ENCODE measurements at places on chromosomes 11 and 22.

DNA sequence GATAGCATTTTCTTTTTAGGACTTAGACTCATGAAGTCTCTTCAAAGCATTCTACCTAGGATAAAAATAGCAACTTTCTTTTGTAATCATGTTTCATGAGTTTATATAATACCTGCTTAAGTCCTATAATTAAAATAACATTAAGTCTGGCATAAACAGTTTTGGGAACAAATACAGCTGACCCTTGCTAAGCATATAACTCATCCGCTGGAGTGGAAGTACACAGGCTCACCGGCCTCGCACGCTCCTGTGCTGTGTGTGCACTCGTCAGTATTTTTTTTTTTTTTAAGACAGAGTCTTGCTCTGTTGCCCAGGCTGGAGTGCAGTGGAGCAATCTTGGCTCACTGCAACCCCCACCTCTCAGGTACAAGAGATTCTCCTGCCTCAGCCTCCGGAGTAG, 221.8 kb downstream of the ADAMTS15 start:
- DNase-seq, result no peak

- DNase-seq, result no peak
Observed at GRCh38 chr11:85898456-85898855, 43.3 kb downstream of the CCDC83 start.

DNA sequence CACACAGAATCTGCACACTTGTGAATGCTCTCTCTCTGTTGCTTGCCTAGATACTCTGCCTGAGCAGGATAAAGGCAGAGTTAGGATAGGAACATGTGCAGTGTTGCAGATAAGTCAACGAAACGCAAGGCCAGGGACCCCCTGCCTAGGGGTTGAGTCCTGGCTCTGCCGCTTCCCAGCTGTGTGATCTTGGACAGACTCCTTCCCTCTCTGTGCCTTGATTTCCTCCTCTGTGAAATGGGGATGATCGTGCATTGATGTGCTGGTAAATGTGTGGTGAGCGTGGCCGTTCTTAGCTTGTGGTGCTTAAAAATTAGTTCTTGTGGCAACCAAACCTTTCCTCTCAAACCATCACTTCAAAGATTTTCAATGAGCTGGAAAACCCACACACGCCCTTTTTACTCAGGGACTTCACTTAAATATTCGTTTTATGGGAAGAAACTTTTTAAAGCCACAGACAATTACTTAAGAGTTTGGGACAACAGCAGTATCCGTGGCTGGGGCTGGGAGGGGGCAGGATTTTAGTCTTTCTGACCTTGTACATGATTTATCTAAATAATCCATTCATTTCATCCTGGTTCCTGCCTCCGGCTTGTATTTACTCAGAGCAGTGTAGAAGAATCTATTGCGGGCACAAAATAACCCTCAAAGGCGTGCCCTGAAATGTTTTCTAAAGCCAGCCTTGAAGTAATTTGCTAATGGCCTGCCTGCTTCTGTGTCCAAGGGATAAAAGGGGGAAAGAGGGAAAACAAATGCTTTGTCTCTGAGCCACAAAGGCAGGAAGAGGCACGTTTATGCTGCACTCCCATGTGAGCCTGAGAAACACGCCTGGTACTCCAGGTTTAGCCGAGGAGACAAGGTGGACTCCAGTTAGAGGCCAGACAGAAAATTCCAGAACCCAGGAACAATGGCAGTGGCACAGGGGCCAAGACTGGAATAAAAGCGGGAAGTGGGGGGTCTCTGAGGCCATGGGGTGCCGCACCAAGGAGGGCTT, 85.0 kb upstream of the CRYBB3 start:
- DNase-seq, result no peak

GRCh38 chr11:1652026-1652425, 22.5 kb downstream of the KRTAP5-5 start:
- DNase-seq, result no peak

GRCh38 chr11:57407010-57407920, 16.8 kb upstream of the PRG2 start:
- no peak for DNase-seq

- no peak for DNase-seq
Observed at GRCh38 chr11:78037056-78037455, 14.0 kb upstream of the KCTD14 start.

GRCh38 chr22:42887523-42888507, 30.7 kb upstream of the ARFGAP3 start:
- DNase-seq, result no peak

- DNase-seq, result no peak
Observed at GRCh38 chr11:88105951-88106350, 69.3 kb downstream of the RAB38 start.

- DNase-seq, result no peak
Observed at GRCh38 chr11:59767225-59767611, 12.0 kb downstream of the STX3 start.

- DNase-seq, result no peak
Observed at GRCh38 chr11:1509626-1510255, 23.2 kb upstream of the MOB2 start.

GRCh38 chr22:35457729-35458546, 58.0 kb downstream of the MCM5 start:
- no peak for DNase-seq

GRCh38 chr11:31824879-31825837, 14.0 kb upstream of the PAX6 start:
- DNase-seq, result no peak

DNA sequence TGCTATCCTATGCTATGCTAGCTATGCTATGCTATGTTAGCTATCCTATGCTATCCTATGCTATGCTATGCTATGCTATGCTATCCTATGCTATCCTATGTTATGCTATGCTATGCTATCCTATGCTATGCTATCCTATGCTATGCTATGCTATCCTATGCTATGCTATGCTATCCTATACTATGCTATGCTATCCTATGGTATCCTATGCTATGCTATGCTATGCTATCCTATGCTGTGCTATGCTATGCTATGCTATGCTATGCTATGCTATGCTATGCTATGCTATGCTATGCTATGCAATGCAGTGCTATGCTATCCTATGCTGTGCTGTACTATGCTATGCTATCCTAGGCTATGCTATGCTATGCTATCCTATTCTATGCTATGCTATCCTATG, 8.6 kb upstream of the MS4A1 start:
- DNase-seq, result no peak

- no peak for DNase-seq
Observed at GRCh38 chr22:24153353-24153752, 27.9 kb upstream of the SUSD2 start.

DNA sequence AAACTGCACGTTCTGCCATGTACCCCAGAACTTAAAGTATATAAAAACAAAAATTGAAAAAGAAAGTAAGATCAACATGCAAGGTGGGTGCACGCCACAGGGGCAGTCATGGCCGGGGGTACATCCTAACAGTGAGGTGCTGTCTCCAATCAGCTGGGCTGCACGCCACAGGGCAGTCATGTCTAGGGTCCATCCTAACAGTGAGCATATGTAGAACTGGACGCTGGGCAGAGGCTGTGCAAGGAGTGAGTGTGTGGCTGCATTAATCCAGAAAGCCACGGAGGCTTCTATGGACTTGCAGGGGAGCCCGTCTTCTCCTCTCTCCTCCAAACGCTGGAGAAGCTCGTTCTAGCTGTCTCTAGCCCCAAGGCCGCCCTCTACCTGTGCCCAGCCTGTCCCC, 1105.0 kb downstream of the BRD1 start:
- no peak for DNase-seq

- peak; percentile 39 for DNase-seq
Observed at GRCh38 chr22:22848364-22848866, 39.2 kb upstream of the IGLL5 start.

- DNase-seq, result no peak
Observed at GRCh38 chr11:19059833-19060232, 684 bp downstream of the MRGPRX2 start.

- no peak for DNase-seq
Observed at GRCh38 chr11:115418626-115419025, 85.6 kb downstream of the CADM1 start.

DNA sequence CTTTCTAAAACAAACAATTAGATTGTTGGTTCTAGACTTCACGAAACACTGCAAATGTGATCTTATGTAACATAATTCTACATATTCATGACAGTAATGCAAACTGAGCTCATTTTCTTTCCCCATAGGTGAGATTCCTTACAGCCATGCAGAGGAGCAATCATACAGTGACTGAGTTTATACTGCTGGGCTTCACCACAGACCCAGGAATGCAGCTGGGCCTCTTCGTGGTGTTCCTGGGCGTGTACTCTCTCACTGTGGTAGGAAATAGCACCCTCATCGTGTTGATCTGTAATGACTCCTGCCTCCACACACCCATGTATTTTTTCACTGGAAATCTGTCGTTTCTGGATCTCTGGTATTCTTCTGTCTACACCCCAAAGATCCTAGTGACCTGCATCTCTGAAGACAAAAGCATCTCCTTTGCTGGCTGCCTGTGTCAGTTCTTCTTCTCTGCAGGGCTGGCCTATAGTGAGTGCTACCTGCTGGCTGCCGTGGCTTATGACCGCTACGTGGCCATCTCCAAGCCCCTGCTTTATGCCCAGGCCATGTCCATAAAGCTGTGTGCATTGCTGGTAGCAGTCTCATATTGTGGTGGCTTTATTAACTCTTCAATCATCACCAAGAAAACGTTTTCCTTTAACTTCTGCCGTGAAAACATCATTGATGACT, 1.5 kb downstream of the OR9G1 start:
- DNase-seq, result no peak

DNA sequence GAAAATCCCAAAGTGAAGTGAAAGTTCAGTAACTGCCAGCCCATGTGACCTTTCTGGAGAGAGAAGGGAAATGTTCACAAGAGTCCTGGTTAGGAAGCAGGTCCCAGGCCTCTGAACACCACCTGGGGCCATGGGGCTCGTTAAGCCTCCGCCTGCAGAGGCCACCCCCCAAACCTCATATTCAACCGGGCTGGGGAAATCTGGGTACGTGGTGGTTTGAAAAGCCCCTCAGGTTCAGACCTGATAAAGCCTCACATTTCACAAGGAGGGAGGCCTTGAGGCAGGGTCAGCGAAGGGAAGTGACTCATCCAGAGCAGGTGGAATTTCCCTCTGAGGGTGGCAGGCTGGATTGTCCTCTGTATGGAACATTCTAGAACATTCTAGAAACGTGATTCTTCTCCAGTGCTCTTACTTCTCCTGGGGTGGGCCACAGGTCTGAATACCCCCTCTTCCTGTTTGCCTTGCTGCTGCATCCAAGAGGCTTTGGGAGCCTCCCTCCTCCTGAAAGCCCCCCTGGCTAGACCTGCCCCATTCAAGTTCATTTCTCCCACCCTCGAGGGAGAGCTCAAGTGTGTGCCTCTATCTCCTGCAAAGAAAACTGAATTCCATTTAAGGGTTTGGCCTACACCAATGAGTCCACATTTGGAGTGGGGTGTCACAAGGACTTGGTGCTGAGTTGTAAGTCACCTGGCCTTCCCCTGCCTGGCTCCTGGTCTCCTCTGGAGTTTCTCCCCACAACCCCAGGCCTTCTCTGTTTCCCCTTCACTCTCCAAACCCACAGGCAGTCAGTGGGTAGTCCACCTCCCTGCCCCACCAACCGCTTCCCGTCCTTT, 6.3 kb downstream of the FXYD2 start:
- DNase-seq, result no peak

DNA sequence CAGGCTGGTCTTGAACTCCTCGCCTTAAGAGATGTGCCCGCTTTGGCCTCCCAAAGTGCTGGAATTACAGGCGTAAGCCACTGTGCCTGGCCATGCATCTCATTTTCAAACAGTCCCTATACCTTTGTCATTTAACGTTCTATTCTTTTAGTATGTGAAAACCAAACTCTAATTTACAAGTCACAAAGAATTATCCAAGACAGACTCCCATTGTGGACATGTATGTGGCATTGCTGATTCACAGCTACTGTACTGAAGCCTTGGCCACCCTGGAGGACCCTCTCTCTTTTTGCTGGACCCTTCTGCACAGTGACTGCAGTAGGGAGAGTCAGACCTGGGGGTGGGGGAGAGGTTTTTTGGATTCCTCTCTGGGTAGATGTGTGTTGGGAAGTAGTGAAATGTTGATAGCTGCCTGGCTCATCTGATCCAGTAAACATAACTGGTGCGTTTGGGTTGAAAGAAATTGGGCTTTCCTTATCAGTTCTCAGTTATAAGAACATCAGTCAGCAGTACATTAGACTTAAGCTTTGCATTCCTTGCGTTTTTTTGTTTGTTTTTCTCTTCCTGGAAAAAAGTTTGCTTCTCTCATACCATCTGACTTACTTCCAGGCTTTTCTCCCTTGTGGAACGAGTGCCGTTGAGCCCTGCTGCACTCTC, 65.9 kb downstream of the MED15 start:
- no peak for DNase-seq

- DNase-seq, result no peak
Observed at GRCh38 chr22:29270475-29271271, 2.6 kb downstream of the EWSR1 start.

DNA sequence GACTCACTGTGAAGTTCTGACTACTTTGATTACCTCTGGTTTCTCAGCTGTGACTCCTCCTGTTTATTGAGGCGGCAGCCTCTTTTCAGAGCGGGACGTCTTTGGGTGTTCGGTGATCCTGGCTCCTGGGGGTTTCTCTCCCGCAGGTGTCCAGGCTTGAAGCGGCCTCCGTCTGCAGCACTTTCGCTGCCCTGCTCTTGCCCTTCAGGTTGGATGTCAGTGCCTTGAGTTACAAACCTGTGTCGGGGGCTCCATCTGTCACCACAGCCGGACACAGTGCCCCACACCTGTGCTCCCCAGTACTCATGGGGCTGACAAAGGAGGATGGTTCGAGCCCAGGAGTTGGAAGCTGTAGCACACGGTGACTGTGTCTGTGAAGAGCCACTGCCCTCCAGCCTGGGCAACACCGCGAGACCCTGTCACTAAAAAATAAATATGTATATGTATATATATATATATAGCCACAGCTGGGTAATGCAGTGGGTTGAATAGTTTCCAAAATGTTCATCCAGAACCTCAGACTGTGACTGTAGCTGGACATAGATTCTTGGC, 104.1 kb downstream of the BRD1 start:
- no peak for DNase-seq
